ENCODE measurements at places on chromosomes 3 and 15.

GRCh38 chr3:78148986-78149717 lies 1109.3 kb downstream of the ROBO2 start:
- no peak for DNase-seq

GRCh38 chr3:39592311-39593050 lies 125.0 kb downstream of the MOBP start:
- DNase-seq, result no peak

DNA sequence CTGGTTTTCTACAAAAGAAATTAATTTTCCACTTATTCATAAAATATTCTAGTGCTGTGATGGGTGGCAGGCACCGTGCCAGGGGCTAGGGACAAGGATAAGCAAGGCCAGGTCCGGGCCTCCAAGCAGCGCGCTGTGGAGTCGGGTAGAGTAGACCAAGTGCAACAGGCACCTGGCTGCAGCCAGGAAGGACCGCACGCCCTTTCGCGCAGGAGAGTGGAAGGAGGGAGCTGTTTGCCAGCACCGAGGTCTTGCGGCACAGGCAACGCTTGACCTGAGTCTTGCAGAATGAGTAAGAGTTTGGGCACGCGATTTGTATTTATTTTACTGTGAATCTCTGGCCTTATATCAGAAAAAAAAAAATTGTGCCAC lies at the start of gene CASR:
CASR (plus strand) TSS at position 148 of the 372 bp plus-strand sequence. CDS start 70,522 bp downstream, outside the sequence.
- no peak for DNase-seq

GRCh38 chr3:4670352-4670751 lies 177.2 kb downstream of the ITPR1 start:
- DNase-seq, result peak; percentile 1

GRCh38 chr3:129794311-129795185 lies 99.0 kb downstream of the TMCC1 start:
- no peak for DNase-seq

DNA sequence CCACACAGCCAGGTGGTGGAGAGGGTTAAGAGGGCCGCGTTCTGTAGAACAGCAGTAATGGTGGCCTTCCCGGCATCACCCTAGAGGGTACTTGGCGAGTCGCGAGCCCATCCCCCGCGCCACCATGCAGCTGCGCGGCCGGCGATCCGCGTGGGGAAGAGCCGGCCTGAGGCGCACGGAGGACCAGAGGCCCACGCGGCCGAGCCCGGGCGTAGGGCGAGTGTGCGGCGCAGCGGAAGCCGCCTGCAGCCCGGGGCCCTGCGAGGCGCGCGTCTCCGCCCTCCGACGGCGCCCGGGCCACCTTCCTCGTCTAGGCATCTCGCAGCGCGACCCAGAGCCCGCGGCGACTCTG lies 423 bp downstream of the TKT start:
- peak; percentile 35 for DNase-seq

DNA sequence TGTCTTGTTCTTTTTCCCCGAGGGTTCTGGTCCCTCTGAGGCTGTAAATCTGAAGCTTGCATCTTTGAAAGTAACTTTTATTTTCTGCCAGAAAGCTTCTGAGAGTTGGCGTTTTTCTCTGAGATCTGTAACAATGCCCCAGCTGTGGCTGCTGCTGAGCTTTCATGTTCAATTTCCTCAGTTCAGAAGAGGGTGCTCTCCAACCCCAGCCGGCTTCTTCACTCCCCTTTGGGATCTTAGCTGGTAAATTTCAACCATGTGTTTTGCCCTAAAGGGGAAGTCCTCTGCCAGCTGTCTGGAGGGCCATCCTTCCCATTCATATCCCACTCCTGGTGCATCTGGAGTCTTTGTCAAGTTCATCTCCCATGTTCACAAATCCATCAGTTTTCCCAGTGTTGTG lies 18.3 kb upstream of the CFAP100 start:
- DNase-seq, result no peak

- DNase-seq, result no peak
These were observed 11.3 kb downstream of the TBC1D2B start for GRCh38 chr15:78065973-78066946.

DNA sequence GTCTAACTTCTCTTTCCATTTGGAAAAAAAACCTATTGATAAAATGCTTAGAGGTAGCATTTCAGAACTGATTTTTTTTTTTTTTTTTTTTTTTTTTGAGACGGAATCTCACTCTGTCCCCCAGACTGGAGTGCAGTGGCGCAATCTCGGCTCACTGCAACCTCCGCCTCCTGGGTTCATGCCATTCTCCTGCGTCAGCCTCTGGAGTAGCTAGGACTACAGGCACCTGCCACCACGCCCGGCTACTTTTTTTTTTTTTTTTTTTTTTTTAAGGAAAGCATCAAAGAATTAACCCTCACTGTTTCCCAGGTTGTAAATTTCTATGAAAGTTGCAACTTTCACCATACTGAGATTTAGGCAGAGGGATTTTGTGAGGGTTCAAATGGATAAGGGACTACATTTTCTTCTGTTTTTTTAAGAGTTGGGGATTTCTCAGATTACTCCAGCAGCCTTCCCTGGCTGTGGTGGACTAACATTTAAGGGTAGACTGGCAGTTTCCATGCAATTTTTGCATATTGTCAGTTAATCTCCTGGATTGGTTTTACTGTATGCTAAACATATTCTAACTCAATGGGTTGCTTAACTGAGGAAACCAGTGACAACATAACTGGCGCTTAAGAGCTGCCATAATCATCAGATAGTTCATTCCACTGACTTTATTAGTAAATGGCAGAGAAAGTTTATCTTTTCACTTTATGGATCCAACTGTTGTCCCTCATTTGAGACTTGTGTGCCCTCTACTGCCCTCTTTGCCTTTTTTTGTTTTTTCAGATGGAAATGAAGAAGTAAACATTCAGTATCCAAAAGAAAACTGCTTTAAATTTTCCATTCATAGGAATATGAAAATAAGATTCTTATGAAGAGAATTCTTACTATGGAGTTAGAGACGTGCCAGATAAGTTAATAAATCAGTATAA lies 93.7 kb downstream of the NPTN start:
- DNase-seq, result no peak

- no peak for DNase-seq
These were observed 63.3 kb upstream of the DCBLD2 start for GRCh38 chr3:98964784-98965183.

DNA sequence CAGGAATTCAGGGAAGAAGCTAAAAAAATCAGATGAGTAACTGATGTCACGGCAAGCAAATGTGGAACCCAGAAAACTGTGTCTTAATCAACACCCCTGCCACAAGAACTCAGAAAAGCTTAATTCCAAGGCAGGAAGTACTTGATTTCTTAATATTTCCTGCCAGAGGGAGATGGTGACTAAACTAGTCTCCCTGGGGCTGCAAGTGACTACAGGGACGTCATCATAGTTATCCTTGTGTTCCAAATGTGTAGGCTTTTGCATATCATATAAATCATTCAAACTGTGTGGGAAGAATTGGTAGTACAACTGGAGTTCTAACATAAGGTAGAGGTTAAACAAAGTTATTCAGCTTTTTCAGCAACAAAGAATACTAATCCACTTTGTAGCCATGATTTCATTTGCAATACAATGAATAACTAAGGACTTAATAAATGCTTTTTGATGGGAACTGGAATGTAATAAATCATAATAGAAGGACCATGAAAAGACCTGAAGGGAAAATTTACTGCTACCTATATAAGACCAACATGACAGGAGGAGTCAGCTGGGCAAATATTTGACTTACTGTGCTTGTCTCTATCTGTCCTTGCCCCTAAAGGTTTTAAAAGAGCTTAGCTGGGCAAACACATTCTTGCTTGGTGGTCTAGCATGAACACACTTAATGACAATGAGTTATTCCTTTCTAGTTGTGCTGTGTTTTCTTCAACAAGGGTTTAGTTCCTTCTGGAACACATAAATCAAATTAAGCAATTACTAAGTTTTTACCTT lies 76.0 kb upstream of the NECTIN3 start:
- DNase-seq, result peak; percentile 22

- no peak for DNase-seq
These were observed 118.6 kb upstream of the NR2E3 start for GRCh38 chr15:71691458-71692417.

DNA sequence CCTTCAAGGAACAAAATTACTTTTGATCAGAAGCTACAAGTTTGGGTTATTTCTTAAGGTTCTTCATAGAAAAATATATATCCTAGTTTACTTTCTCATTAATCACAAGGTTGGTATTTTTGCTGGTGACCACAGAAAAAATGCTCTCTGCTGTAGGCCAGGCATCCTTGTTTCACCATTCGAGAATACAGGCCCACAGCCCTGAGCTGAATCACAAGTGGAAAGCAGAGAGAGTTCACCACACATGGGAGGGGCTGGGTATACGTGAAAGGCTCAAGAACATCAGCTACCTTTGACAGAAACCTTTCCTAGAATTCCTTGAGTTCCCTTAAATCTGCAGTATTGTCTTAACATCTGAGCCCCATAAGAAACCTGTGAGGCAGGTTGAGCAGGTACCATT lies 23.2 kb downstream of the CPEB1 start:
- no peak for DNase-seq

GRCh38 chr3:114452256-114452655 lies 158.4 kb downstream of the TIGIT start:
- no peak for DNase-seq

DNA sequence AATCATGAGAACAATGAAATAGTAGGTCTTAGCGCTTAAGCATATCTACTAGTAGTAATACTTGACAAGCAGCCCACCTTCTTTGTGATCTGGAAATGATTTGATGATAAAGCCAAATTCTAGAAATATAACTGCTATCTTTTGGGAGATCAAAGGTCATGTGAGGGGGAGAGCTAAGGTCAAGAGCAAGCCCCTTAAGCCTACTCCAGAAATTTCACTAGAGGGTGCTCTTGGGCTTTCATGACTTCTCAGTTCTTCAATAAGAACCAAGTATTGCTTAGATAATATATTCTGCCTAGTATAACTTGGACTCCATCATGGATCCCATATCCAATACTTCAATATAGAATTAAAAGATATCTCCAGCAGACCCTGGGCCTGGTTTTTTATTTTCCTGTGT lies 319.6 kb downstream of the ZBTB20 start:
- DNase-seq, result peak; percentile 73

- peak; percentile 43 for DNase-seq
These were observed 12.1 kb upstream of the SIAH2 start for GRCh38 chr3:150775001-150775599.

GRCh38 chr3:72839057-72839456 lies 9.2 kb downstream of the SHQ1 start:
- DNase-seq, result no peak

GRCh38 chr3:14524920-14525660 lies 15.1 kb downstream of the GRIP2 start:
- DNase-seq, result no peak

- no peak for DNase-seq
These were observed 93.1 kb downstream of the BTD start for GRCh38 chr3:15694628-15695027.

DNA sequence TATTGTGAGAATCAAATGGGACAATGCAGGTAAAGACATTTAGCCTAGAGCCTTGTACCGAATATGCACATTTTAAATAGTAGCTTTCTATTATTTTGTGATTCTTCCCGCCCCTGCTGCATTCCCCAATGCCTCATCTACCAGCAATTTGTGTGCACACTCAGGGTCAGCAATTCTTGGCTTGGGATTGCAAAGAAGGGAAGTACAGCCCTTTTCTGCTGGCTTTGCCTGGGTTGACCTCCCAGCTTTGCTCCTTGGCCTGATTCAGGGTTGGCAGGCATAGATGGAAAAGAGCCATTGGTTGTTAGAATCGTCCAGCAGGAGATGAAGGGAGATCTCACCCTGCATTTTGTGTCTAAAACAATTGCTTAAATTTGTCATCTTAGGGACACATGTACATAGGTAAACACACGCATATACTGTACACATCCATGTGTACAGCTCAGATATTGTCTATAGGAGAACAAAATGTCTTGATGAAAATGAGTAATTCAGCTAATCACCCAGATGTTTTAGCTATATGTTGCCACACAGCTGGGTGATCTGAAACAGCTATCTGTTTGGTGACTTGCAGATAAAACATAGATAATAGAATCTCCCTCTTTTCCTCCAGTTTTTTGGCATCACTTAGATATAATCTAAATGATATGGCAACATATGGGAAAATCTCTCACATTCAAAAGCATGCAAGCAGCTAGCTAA lies 340.9 kb upstream of the TBL1XR1 start:
- DNase-seq, result no peak

DNA sequence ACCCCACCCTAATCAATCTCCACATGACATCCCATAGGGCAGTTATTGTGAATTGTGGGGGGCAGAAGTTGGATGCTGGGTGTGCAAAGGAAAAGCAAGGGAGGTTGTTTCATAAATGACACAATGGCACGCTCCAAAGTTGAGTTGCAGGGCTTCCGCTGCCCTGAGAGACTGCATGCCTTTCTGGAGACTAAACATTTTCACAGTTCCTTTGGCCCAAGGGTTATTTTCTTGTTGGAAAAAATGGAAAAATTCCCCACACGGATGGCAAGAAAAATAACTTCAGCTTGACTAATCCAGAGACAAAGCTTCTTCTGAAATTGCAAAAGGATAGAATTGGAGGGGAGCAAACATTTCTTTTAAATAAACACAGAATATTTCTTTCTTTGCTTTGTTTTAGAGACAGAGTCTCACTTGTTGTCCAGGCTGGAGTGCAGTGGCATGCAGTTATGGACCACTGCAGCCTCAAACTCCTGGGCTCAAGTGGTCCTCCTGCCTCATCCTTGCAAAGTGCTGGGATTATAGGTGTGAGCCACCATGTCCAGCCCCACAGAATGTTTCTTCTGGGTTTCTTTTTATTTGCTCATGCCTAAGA lies 19.1 kb upstream of the TPM1 start:
- DNase-seq, result no peak

DNA sequence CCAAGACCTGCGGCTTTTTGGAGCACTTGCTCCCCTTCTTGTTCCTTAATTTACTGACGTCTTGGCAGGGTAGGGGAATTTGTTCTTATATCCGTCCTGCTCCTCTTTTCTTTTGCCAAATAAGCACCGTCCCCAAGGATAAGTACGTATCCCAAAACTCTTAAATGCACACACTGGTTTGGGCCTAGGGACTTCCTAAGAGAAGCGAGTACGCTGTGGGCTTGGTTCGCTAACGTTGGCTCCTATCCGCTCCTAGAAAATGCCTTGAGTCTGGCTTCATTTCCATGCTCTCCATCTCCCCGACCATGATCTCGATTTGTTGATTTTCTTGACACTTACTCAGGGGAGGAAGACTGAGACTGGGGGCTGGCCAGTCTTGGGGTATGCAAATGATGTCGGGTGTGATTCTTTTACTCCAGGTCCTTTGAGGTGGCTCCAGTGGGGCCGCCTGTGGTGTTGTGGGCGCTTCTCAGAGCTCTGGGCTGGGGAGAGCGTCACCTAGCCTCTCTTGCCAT lies 1.3 kb downstream of the MYRIP start:
- DNase-seq, result no peak

DNA sequence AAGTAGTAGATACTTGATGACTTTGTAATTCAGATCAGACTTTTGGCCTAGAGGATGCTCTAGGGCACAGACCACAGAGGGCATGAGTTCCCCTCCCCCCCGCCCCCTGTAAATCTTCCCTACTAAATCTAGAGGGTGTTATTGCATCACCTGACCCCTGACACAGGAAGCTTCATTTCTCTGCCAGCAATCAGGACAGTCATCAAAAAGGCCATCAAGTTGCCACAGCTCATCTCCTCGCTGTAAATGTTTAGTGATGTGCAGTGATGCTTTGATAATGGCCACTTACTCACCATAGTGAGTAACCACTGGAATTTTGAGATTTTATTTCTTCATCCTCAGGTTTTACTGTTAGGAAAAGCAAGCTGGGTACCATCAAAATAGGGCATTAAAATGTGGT lies 289.2 kb upstream of the CHRM5 start:
- no peak for DNase-seq

- DNase-seq, result peak; percentile 100
These were observed at the start of gene BCL2A1 for GRCh38 chr15:79970624-79971434. TSS of gene BCL2A1 (minus strand) at chr15:79971196. CDS start at chr15:79971119, 77 bp downstream.
